ENCODE measurements at places on chromosomes 11 and 22.
A peak's percentile ranks its signal among the peaks of the same experiment; 100 is the strongest.

GRCh38 chr11:117191680-117192400, 7.3 kb upstream of the TAGLN start:
- no peaks in the 10 kb centered on the region for H3K27me3 ChIP-seq
- no peaks in the 10 kb centered on the region for H3K4me1 ChIP-seq
- H3K27ac ChIP-seq, result no peak overlapping the region
- peak; percentile 29 for DNase-seq

- H3K27ac ChIP-seq, result no peak overlapping the region
- H3K36me3 ChIP-seq, result no peaks in the 10 kb centered on the region
- no peak for DNase-seq
- no peaks in the 10 kb centered on the region for H3K27me3 ChIP-seq
These were observed 334.0 kb downstream of the KCNA4 start for GRCh38 chr11:29682856-29683255.

- no peaks in the 10 kb centered on the region for H3K4me1 ChIP-seq
- H3K27ac ChIP-seq, result no peak within 1 kb of the TSS
- H3K4me3 ChIP-seq, result no peak within 1 kb of the TSS
- no peaks in the 10 kb centered on the region for H3K27me3 ChIP-seq
These were observed at the start of gene PLAAT4 for GRCh38 chr11:63536669-63537292. Gene PLAAT4 (plus strand): TSS chr11:63536808. CDS start chr11:63536869, 61 bp downstream.

DNA sequence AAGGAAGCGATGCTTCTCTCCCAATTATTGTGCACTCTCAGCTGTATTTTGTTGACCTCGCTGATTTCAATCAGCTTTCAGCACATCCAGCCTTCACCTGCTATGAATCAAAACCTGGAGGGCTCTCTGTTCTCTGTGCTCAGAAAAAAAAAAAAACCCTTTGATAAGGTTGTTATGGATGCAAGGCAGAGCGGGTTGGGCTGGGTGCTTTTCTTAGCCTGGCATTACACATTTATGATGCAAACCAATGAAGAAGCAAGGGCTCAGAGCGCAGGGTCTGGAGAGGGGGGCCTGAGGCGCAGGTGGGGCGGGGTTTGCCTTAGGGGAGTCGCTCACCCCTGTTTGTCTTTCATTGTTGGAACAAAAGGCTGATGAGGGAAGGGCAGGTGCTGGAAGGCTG, 86.0 kb upstream of the CADM1 start:
- no peak overlapping the region for H3K4me3 ChIP-seq
- no peaks in the 10 kb centered on the region for H3K4me1 ChIP-seq
- H3K27me3 ChIP-seq, result peaks cover 28% of the 10 kb centered on the region
- no peak overlapping the region for H3K27ac ChIP-seq
- no peaks in the 10 kb centered on the region for H3K36me3 ChIP-seq

DNA sequence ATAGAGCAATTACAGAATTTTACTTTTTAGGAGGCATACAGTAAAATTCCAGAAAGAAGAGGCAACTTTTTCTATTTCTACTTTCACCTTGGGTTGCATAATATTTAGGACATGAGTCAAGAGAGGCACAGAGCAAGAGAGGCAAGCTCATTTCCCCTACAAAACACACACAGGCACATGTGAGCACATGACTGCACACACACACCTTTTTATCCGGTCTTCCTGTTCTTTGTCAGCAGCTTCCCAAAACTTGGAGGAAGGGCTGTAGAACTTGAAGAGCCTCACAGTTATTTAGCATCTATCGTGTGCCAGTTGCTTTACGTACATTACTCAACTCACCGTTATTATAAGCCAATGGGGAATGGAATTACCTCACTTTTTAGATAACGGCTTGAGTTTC, 37.8 kb upstream of the CCDC179 start:
- no peaks in the 10 kb centered on the region for H3K36me3 ChIP-seq
- H3K27ac ChIP-seq, result no peak overlapping the region
- no peak for DNase-seq
- H3K27me3 ChIP-seq, result no peaks in the 10 kb centered on the region
- H3K4me1 ChIP-seq, result no peaks in the 10 kb centered on the region
- H3K4me3 ChIP-seq, result no peak overlapping the region

GRCh38 chr11:2539371-2540222, 94.8 kb downstream of the KCNQ1 start:
- no peaks in the 10 kb centered on the region for H3K36me3 ChIP-seq
- H3K4me3 ChIP-seq, result no peak overlapping the region
- no peak overlapping the region for H3K27ac ChIP-seq
- H3K27me3 ChIP-seq, result peaks cover 12% of the 10 kb centered on the region

DNA sequence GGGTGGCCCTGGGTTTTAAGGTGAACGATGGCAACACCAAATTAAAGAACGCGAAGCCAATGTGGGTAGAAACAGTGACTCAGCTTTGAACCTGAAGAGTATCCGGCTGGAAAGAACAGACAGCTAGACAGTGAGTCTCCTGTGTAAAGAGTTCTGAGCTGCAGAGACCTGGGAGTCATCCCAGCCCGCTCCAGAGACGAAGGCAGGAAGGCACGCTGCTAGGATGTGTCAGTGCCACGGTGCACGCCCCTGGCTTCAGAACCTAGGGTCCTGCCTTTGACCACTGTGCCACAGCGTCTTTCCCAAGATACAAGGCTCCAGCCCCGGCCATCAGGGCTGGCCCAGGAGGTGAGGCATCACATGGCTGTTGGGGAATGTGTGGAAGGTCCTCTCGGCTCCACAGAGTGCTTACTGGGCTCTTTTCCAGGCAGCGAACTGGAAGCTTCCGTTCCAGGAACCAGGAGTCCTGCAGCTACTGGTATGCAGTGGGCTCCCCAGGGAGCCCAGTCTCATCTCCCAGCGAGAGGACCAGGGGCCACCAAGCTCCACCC, 29.9 kb downstream of the LRFN4 start:
- no peaks in the 10 kb centered on the region for H3K27me3 ChIP-seq
- H3K4me1 ChIP-seq, result no peaks in the 10 kb centered on the region
- no peak overlapping the region for H3K27ac ChIP-seq
- no peak for DNase-seq

GRCh38 chr11:34239465-34240149, 118.2 kb downstream of the ABTB2 start:
- peaks cover 9% of the 10 kb centered on the region for H3K27me3 ChIP-seq
- H3K27ac ChIP-seq, result no peak overlapping the region
- H3K4me1 ChIP-seq, result peaks cover 38% of the 10 kb centered on the region
- DNase-seq, result no peak
- H3K4me3 ChIP-seq, result no peak overlapping the region

DNA sequence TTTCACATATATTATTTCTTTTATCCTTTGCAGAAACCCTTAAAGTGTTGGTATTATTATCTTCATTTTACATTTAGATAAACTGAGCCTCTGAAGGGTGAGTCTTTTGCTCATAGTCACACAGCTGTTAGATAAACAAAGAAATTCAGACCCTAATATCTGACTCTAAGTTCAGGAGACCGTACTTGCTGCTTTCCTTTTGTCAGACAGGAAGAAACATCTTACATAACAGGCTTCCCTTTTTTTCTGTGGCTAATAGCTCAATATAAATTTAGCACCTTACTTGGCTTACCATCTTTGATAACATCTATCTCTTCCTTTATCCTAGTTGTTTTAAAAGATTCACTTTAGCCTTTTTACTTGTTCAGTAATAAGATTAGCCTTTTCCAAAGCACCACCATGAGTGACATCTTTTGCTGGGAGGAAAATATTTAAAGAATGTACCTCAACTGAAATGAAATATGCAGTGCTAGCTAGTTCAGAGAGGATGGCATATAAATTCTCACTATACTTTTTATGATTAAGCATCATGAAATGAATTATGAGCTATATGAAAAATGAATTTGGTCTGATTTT, 128.6 kb downstream of the WNT11 start:
- no peaks in the 10 kb centered on the region for H3K4me1 ChIP-seq
- no peak overlapping the region for H3K4me3 ChIP-seq
- DNase-seq, result no peak
- H3K27ac ChIP-seq, result no peak overlapping the region
- H3K36me3 ChIP-seq, result no peaks in the 10 kb centered on the region

- peaks cover 2% of the 10 kb centered on the region for H3K4me1 ChIP-seq
- H3K36me3 ChIP-seq, result no peaks in the 10 kb centered on the region
- H3K4me3 ChIP-seq, result no peak overlapping the region
- no peaks in the 10 kb centered on the region for H3K27me3 ChIP-seq
These were observed 26.1 kb downstream of the GAL start for GRCh38 chr11:68710409-68710808.

GRCh38 chr11:10725907-10726253, 25.2 kb upstream of the CTR9 start:
- H3K4me3 ChIP-seq, result no peak overlapping the region
- H3K27me3 ChIP-seq, result no peaks in the 10 kb centered on the region
- H3K4me1 ChIP-seq, result no peaks in the 10 kb centered on the region
- no peak for DNase-seq

DNA sequence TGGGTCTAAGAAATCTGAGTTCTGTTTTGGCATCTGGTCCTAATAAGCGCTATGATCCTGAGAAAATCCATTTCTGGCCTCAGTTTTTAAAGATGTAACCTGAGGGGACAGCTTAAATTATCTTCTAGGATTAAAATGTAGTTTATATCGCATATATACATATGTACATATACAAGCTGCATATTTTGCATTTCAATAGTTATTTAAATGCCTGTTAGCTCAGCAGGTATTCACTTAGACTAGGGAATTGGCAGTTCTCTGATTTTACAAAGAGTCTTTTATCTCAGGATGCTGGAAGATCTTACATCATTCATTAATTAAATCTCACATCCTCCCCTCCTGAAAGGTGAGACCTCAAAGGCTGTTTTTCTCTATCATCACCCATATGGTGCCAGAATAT, 1232.8 kb downstream of the LRRC4C start:
- no peaks in the 10 kb centered on the region for H3K36me3 ChIP-seq
- H3K4me1 ChIP-seq, result no peaks in the 10 kb centered on the region
- no peak overlapping the region for H3K4me3 ChIP-seq
- no peaks in the 10 kb centered on the region for H3K27me3 ChIP-seq
- no peak for DNase-seq

GRCh38 chr11:93567401-93567895, 24.3 kb upstream of the SMCO4 start:
- H3K36me3 ChIP-seq, result no peaks in the 10 kb centered on the region
- H3K27me3 ChIP-seq, result no peaks in the 10 kb centered on the region
- H3K4me1 ChIP-seq, result peaks cover 6% of the 10 kb centered on the region
- H3K4me3 ChIP-seq, result no peak overlapping the region
- no peak overlapping the region for H3K27ac ChIP-seq

DNA sequence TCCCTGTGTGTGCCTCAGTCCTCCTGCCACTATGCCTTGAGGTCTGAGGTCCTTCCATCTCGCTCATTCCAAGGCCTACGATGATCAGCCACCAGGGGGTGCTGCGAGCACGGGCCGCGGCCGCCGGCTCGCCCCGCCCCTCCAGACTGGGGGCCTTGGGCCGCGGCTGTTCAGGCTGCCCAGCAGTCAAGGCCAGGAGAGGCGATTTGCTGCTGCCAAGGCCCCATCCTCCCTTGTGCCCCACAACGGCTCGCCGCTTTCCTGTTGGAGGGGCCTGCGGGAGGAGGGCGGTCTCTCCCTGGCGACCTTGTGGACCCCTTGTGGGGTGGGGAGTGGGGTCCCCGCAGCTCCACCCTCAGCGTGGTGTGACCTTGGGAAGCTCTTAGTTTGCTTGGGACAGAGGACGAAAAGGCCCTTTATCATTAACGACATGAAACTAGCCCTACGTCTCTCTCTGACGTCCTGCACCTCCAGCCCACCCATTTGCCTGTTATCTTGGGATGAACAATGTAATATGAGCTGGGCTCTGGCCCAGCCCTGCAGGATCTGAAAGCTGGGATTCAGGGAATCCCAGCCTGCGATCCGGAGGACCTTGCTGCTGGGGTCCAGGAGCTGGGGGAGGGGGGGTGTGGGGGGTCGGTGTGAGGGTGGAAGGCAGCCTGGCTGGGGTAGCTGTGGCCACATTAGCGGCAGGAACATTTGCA, 5.3 kb upstream of the GALR3 start:
- H3K4me1 ChIP-seq, result no peaks in the 10 kb centered on the region
- H3K36me3 ChIP-seq, result peaks cover 3% of the 10 kb centered on the region
- peak; percentile 97 for DNase-seq
- peak overlapping the region; percentile 84 for H3K27ac ChIP-seq

GRCh38 chr22:46622081-46622521, 1.9 kb downstream of the GRAMD4 start:
- H3K27ac ChIP-seq, result peak overlapping the region; percentile 51
- H3K36me3 ChIP-seq, result no peaks in the 10 kb centered on the region
- no peak overlapping the region for H3K4me3 ChIP-seq
- no peaks in the 10 kb centered on the region for H3K27me3 ChIP-seq

DNA sequence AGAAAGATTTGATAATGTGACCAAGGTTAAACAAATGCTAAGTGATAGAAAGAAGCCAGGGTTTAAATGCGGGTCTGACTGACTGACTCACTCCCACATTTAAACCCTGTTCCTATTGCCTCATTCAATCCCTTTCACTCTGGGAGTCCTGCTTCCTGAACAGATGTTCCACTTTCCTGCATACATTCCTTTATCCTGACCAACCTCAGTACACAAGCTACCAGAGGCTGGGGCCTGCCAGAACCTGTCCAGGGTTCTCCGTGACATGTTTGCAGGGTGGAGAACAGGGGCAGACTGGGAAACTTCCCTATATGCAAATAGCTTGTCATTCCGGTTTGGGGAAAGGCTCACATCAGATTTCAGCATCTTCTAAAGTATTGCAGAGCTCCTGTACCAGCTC, 3.0 kb upstream of the ANKK1 start:
- H3K27ac ChIP-seq, result no peak overlapping the region
- H3K4me1 ChIP-seq, result peaks cover 2% of the 10 kb centered on the region
- H3K36me3 ChIP-seq, result no peaks in the 10 kb centered on the region

- H3K36me3 ChIP-seq, result no peaks in the 10 kb centered on the region
- no peak within 1 kb of the TSS for H3K4me3 ChIP-seq
- no peaks in the 10 kb centered on the region for H3K4me1 ChIP-seq
These were observed at the start of gene BAIAP2L2 for GRCh38 chr22:38110008-38110862. Gene BAIAP2L2 (minus strand): TSS chr22:38110684. CDS start chr22:38110525, 159 bp downstream.

DNA sequence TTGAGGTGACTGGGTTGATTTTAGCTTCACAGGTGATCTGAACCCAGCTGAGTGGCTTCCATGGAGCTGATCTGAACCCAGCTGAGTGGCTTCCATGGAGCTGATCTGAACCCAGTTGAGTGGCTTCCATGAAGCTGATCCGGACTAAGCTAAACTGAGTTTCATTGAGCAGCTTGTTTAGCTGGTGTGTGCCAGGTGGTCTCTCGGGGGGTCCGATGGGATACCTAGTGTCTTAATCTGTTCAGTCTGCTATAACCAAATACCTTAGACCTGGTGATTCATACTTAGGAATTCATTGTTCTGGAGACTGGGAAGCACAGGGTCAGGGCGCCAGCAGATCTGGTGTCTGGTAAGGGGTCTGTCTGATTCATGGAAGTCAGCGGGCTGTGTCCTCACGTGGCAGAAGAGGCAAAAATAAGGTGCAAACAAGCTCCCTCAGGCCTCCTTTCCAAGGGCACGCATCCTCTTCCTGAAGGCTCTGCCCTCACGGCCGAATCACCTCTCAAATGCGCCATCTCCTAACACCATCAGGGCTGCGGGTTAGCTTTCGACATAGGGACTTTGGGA, 52.5 kb upstream of the KCNQ1OT1 start:
- no peak for DNase-seq
- H3K4me3 ChIP-seq, result no peak overlapping the region
- H3K36me3 ChIP-seq, result no peaks in the 10 kb centered on the region
- H3K4me1 ChIP-seq, result no peaks in the 10 kb centered on the region
- H3K27me3 ChIP-seq, result peaks cover 5% of the 10 kb centered on the region
- H3K27ac ChIP-seq, result no peak overlapping the region

All from endodermal cell (in vitro differentiated cells).